ENCODE measurements at places on chromosomes 7 and 10. TPM values are rescaled to one million over a fixed set of nuclear protein-coding genes. Genes with fewer than 3 reads are reported as not detected.

The ADIRF gene
- 193 TPM for polyA plus RNA-seq

The CYP2C19 gene
- polyA plus RNA-seq = 34.2 TPM

The CLEC2L gene
- polyA plus RNA-seq = not detected

The TUBB8 gene
- 0.13 TPM for polyA plus RNA-seq

The UNCX gene
- polyA plus RNA-seq = not detected

The HERC4 gene
- 13.5 TPM for polyA plus RNA-seq

The HGF gene
- polyA plus RNA-seq = not detected

The NPC1L1 gene
- 71.9 TPM for polyA plus RNA-seq

The TMEM213 gene
- polyA plus RNA-seq = 0.07 TPM

The CD36 gene
- polyA plus RNA-seq = 27.3 TPM

The SP8 gene
- not detected for polyA plus RNA-seq

The ZNF488 gene
- polyA plus RNA-seq = 5.9 TPM

The CLRN3 gene
- 150 TPM for polyA plus RNA-seq

The TBXAS1 gene
- 7.8 TPM for polyA plus RNA-seq

The CISD1 gene
- polyA plus RNA-seq = 167 TPM

The PNLIPRP1 gene
- polyA plus RNA-seq = 0.16 TPM

The DGKI gene
- polyA plus RNA-seq = 0.35 TPM

The NANOS1 gene
- 0.50 TPM for polyA plus RNA-seq

The LRRC4 gene
- polyA plus RNA-seq = 1.6 TPM

The WDFY4 gene
- 1.5 TPM for polyA plus RNA-seq

The FAM131B gene
- polyA plus RNA-seq = 0.54 TPM

The ELFN1 gene
- polyA plus RNA-seq = 2.0 TPM

The TUBAL3 gene
- 11.4 TPM for polyA plus RNA-seq

The TCF7L2 gene
- 16.2 TPM for polyA plus RNA-seq

The TMEM196 gene
- 0.22 TPM for polyA plus RNA-seq

The ANAPC16 gene
- 140 TPM for polyA plus RNA-seq

The RBP3 gene
- not detected for polyA plus RNA-seq

The AKR1C2 gene
- 9.7 TPM for polyA plus RNA-seq

The STOX1 gene
- polyA plus RNA-seq = 8.7 TPM

The TSPAN13 gene
- polyA plus RNA-seq = 205 TPM

The CPEB3 gene
- polyA plus RNA-seq = 1.5 TPM

The CALU gene
- polyA plus RNA-seq = 9.5 TPM

The EIF3A gene
- 41.8 TPM for polyA plus RNA-seq

The PLA2G12B gene
- polyA plus RNA-seq = 42.2 TPM

The TRPV5 gene
- not detected for polyA plus RNA-seq

The HILPDA gene
- 3.2 TPM for polyA plus RNA-seq

The GRID1 gene
- 0.27 TPM for polyA plus RNA-seq

The ADAM22 gene
- polyA plus RNA-seq = not detected

The PTPRN2 gene
- polyA plus RNA-seq = 2.0 TPM

The IL6 gene
- polyA plus RNA-seq = 4.9 TPM

The JAKMIP3 gene
- 0.21 TPM for polyA plus RNA-seq

The VWA2 gene
- 13.8 TPM for polyA plus RNA-seq

The AKR1C4 gene
- 2.0 TPM for polyA plus RNA-seq

The TSPAN33 gene
- 5.9 TPM for polyA plus RNA-seq

The LLCFC1 gene
- polyA plus RNA-seq = not detected

The ZNF680 gene
- 3.9 TPM for polyA plus RNA-seq

The CCDC3 gene
- 0.22 TPM for polyA plus RNA-seq

The FAM221A gene
- 11.3 TPM for polyA plus RNA-seq

The FAM25C gene
- polyA plus RNA-seq = not detected

The GDF2 gene
- polyA plus RNA-seq = not detected

The TIAL1 gene
- polyA plus RNA-seq = 45.5 TPM

The HMX2 gene
- polyA plus RNA-seq = 0.48 TPM

Measured in small intestine (tissue), 16 donors.